Fibroblast of upper back skin (primary cell): ENCODE measurements at places on chromosomes 4 and X.

- peak; percentile 93 for DNase-seq
These were observed 240.6 kb downstream of the AFAP1 start for GRCh38 chr4:7699031-7699430.

- DNase-seq: no peak
These were observed 377.8 kb upstream of the PRKX start for GRCh38 chrX:4091046-4091760.

- no peak for DNase-seq
These were observed 26.2 kb downstream of the PRSS12 start for GRCh38 chr4:118326585-118326984.

DNA sequence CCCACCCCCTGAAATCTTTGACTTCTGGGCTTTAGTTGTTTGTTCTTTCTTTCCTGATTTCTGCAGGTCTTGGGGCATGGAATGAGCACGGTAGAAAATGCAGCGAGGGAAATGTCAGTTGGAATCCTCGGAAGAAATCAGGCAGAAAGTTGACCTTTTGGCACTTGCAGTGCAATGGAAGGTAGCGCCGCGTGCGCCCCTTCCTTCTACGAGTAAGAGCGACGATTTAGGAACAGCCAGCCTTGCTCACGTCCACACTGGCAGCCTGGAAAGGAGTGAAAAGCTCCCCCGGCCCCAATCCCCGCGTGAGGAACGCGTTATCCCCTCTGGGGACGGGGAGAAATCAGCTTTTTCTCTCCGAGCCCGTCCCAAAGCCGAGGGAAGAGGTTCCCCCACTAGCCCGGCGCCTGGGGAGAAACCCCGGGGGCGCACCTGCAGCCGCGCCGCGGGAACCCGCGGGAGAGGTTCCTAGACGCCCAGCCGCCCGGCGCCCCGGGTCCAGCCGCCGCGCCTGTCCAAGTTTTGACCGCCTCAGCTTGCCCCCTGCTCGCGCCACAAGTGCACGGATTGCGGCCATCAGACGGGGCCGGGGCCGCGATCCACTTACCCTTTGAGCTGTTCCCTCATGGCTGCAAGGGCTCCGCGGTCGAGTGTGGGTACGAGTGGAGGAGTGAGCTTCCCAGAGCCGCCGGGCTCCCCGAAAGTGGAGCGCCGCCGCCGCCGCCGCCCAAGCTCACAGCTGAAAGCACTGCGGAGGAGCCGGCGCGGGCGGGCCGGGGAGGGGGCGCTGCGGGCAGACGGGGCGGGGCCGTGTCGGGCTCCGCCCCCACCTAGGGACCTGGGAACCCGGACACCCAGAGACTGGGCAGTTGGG lies 194.6 kb upstream of the FTHL17 start:
- peak; percentile 26 for DNase-seq

DNA sequence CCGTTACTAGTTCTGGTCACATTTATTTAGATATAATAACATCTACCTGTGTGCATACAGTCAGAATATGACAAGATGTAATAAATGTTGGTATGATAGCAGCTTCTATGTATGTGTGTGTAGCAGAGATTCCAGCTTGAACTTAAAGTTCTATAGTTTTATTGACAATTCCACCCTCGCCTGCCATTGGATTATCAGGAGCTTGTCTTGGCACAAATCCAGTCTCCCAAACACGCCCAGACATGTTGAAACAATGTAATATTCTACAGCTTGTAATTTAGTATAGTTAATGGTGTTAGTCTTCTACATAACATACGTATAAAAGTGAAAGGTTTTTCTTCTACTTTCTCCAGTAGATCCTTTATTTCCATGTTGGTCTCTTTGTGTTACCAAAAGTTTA lies 44.4 kb downstream of the BBS12 start:
- DNase-seq: peak; percentile 62

DNA sequence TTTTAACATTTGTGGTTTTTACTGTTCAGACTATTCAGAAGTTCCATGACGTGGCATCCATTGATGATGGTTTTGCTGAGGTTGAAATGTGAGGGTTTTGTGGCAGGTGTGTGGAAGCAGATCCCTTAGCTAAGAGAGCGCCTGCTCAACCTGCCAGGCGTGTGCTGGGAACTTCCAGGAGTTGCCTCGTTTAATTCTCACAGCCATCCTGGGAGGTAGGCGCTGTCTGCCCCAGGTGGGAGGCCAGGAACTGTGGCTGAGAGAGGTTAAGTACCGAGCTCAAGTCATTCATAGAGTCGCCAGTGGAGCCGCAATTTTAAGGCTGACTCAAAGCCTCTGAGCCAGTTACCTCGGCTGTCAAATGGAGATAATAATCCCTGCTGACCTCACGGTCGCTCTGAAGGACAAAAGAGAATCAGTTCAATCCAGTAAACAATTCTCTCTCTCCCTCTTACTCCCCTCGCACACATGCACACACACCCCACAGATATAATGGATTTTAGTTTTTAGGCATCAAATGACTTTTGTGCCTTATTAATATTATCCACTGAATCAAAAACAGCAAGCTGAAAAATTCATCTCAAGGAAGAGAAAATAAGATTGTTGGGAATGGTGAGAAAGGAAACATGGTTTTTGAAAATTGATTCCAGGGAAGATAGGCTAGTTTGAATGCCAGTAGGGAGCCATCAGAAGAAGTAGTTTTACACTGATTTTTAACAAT lies 171.3 kb downstream of the PTTG2 start:
- no peak for DNase-seq

DNA sequence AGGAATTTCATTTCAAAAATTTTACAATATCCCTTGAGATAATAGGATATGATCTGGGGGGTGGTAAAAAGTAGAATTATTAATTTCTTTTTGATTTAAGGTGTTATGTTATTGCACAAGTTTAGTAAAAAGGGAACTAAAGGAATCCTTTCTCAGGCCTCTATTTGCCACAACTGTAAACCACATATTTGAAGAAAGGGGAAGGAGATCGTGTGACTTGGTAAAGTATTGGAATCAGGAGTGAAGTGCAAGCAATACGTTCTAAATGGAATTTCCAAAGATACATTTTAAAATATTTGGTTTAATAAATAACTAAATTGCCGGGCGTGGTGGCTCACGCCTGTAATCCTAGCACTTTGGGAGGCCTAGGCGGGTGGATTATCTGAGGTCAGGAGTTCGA lies 35.3 kb upstream of the SCRG1 start:
- no peak for DNase-seq

DNA sequence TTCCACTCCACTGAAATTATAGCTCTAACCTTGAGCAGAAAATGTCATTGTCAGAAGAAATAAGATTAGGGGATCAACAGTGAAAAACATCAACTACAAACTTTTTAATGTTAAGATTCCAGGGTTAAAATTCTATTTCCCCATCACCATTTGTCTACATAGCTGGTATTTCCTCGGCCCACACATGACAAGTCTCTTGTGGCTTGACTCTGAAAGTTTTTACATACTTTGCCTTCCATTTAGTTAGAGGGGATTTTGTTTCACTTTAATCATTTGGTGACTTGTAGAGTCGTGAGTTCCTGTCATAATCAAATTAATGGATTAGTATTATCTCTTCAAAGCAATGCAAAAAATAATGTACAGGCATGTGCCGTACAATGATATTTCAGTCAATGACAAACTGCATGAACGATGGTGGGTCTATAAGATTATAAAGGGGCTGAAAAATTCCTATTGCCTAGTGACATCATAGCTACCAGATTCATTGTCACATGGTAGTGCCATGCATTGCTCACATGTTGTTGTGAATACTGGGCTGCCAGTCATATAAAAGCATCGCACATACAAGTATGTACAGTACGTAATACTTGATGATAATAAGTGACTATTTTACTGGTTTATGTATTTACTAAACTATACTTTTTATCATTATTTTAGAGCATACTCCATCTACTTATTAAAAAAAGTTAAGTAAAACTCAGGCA lies 72.0 kb downstream of the ING2 start:
- peak; percentile 10 for DNase-seq
